Progenitor cell of endocrine pancreas (in vitro differentiated cells): ENCODE measurements at places on chromosomes 4 and X.

- H3K27ac ChIP-seq, result no peak overlapping the region
- no peaks in the 10 kb centered on the region for H3K4me1 ChIP-seq
- no peaks in the 10 kb centered on the region for H3K36me3 ChIP-seq
- no peak overlapping the region for H3K4me3 ChIP-seq
These were observed 75.8 kb downstream of the NUDT11 start for GRCh38 chrX:51420610-51421009.

- H3K27me3 ChIP-seq, result no peaks in the 10 kb centered on the region
- no peaks in the 10 kb centered on the region for H3K4me1 ChIP-seq
- no peaks in the 10 kb centered on the region for H3K36me3 ChIP-seq
- H3K4me3 ChIP-seq, result no peak overlapping the region
These were observed 81.6 kb upstream of the MED14 start for GRCh38 chrX:40816906-40817305.

DNA sequence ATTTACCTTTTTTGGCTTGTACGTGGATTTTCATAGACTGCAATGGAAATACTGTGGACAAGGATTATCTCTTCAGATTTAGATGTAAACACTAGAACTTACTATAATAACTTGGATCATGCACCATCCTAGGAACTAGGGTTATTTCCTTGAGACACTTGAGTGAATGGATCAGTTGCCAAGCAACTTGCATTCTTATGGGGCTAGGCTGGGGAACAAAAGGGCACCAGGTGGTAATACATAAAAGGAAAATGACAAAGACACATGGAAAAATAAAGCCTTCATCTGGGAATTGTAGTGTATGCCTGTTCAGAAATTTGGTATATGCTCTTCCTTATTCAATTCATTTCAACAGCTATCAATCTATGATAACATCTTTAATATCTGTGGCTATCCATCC lies 247.1 kb downstream of the SPRY1 start:
- H3K4me1 ChIP-seq, result peaks cover 12% of the 10 kb centered on the region
- no peaks in the 10 kb centered on the region for H3K27me3 ChIP-seq
- H3K36me3 ChIP-seq, result no peaks in the 10 kb centered on the region
- no peak for DNase-seq
- H3K4me3 ChIP-seq, result no peak overlapping the region
- no peak overlapping the region for H3K27ac ChIP-seq

DNA sequence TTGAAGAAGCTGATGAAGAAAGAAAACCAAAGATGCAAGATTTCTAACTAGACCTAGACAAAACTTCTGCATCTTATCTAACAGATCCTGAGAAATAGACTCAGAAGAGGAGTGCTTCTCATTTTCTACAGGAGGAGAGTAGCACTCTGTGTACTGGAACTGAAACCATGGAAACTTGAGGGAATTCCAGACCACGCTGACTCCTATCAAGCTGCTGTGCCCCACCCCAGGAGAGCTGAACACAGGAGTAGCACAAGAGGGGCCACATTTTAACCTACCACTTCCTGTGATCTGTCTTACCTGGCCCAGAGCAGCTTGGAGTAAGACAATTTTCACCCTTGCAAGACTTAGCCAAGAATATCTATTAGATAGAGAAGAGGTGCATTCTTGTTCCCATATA lies 248.9 kb downstream of the SCFD2 start:
- H3K4me1 ChIP-seq, result peaks cover 27% of the 10 kb centered on the region
- H3K4me3 ChIP-seq, result no peak overlapping the region
- no peaks in the 10 kb centered on the region for H3K27me3 ChIP-seq
- H3K36me3 ChIP-seq, result peaks cover 4% of the 10 kb centered on the region

- no peak for DNase-seq
- H3K27me3 ChIP-seq, result no peaks in the 10 kb centered on the region
- H3K27ac ChIP-seq, result no peak overlapping the region
- H3K36me3 ChIP-seq, result no peaks in the 10 kb centered on the region
These were observed 115.4 kb downstream of the PARM1 start for GRCh38 chr4:75048208-75048879.

- H3K27me3 ChIP-seq, result no peaks in the 10 kb centered on the region
- no peak for DNase-seq
- H3K4me1 ChIP-seq, result peaks cover 14% of the 10 kb centered on the region
- H3K36me3 ChIP-seq, result no peaks in the 10 kb centered on the region
- H3K4me3 ChIP-seq, result no peak overlapping the region
These were observed 285.0 kb upstream of the ARSJ start for GRCh38 chr4:114264452-114264851.

DNA sequence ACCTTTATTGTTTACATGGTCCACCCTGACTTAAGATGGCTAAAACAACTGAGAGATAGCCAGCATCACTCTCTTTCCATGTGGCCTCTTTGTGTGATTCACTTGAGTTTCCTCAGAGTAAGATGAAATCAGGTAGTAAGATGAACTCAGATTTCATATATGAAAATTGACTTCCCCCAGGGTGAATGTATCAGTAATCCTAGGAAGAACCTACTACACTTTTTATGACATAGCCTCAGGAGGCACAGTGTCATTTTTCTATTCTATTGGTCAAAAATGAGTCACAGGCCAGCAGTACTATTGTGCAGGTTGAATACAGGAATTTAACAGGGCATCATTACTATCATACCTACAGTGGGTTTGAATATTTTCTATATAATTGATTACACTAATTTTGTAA lies 14.6 kb upstream of the SULT1E1 start:
- peaks cover 6% of the 10 kb centered on the region for H3K36me3 ChIP-seq
- no peaks in the 10 kb centered on the region for H3K27me3 ChIP-seq
- no peak for DNase-seq
- no peak overlapping the region for H3K4me3 ChIP-seq
- H3K4me1 ChIP-seq, result peaks cover 27% of the 10 kb centered on the region
- no peak overlapping the region for H3K27ac ChIP-seq

DNA sequence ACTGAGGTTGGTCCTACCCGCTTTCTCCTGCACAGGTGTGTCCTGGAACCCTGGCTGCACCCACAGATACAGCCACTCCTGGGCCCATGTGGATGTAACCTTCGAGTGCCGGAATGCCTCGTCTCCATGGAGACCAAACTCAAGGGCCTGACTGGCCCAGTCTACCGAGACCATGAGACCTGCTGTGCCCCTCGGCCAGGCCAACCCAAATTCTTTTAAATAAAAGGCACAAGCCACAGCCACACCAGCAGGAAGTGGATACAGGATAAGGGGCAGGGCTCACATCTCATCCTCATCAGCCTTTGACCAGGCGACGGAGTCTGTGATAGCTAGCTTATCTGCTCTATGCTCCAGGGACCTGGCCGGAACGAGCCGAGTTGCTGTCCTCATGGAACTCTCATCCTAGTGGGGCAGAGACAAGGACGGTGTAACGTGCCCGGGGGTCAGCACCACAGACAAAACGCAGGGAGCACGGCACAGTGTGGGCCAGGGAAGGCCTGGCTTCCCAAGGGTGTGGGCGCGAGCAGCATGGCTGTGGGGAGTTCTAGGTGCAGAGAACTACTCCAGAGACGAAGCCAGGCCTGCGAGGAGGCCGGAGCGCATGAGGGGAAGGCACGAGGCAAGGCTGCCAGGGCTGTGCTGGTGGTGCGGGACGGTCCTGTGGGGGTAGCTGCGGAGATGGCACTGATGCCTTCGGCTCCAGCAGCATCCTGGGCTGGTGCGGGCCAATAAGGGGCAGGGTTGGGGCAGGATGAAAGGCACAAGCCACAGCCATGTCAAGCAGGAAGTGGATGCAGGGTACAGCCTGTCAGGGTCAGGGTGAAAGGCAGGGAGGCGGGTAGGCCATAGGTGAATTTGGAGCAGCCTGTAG lies 22.7 kb downstream of the NOP14 start:
- H3K36me3 ChIP-seq, result peaks cover 17% of the 10 kb centered on the region
- peak overlapping the region; percentile 56 for H3K27ac ChIP-seq
- peak; percentile 8 for DNase-seq
- H3K27me3 ChIP-seq, result no peaks in the 10 kb centered on the region
- H3K4me1 ChIP-seq, result peaks cover 6% of the 10 kb centered on the region
- no peak overlapping the region for H3K4me3 ChIP-seq

DNA sequence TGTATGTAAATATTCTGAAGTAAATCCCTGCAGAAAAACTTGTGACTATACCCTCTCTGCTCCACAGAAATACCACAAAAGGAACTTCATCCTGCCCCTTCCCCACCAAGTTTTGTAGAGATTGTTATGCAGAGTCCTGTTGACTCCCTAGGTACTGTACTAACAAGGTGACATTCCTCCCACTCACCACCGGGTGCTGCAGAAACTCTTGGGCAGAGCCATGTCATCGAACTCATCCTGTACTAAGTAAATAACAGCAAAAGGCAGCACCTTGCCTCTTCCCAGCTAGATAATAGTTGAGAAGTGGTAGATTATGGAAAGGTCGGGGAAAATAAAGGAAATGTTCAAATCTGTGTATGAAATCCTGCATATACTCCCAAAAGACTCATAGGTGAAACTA lies 233.3 kb downstream of the STPG2 start:
- no peaks in the 10 kb centered on the region for H3K27me3 ChIP-seq
- peaks cover 14% of the 10 kb centered on the region for H3K4me1 ChIP-seq
- no peak overlapping the region for H3K4me3 ChIP-seq

GRCh38 chr4:173013232-173013930 lies 155.2 kb upstream of the GALNT7 start:
- no peaks in the 10 kb centered on the region for H3K36me3 ChIP-seq
- H3K27me3 ChIP-seq, result no peaks in the 10 kb centered on the region
- no peak overlapping the region for H3K4me3 ChIP-seq
- H3K27ac ChIP-seq, result no peak overlapping the region
- peaks cover 2% of the 10 kb centered on the region for H3K4me1 ChIP-seq
- peak; percentile 54 for DNase-seq

DNA sequence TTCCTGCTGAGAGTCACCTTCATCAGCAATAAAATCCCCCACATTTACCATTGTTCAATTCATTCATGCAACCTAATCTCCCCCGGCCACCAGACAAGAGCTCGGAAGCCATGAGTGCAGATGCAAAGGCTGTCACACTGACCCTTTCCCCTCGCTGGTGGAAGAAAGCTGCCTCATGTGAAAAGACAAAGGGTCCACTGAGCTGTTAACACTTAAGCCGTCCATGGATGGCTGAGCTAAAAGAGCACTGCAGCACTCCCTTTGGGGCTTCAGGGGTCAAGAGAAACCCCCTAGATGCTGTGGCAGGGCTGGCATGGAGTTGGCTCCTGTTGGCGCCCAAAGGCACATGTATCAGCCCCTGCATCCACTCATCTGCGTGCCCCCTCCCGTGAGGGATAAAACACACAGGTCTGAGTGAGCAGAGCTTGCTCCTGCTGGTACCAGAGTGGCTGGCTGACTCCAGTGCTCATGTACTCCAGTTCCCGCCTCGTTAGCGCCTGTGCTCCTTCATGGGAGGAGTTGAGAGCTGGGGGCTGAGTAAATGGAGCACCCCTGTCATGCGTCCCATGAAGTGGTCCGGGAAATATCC lies 216.5 kb downstream of the PDHA2 start:
- H3K27ac ChIP-seq, result no peak overlapping the region
- no peaks in the 10 kb centered on the region for H3K27me3 ChIP-seq
- no peaks in the 10 kb centered on the region for H3K4me1 ChIP-seq
- H3K4me3 ChIP-seq, result no peak overlapping the region
- H3K36me3 ChIP-seq, result no peaks in the 10 kb centered on the region

- no peak for DNase-seq
- H3K27ac ChIP-seq, result no peak overlapping the region
- peaks cover 20% of the 10 kb centered on the region for H3K4me1 ChIP-seq
- H3K4me3 ChIP-seq, result no peak overlapping the region
- peaks cover 2% of the 10 kb centered on the region for H3K36me3 ChIP-seq
- no peaks in the 10 kb centered on the region for H3K27me3 ChIP-seq
These were observed 66.8 kb downstream of the TSC22D3 start for GRCh38 chrX:107708762-107709161.

DNA sequence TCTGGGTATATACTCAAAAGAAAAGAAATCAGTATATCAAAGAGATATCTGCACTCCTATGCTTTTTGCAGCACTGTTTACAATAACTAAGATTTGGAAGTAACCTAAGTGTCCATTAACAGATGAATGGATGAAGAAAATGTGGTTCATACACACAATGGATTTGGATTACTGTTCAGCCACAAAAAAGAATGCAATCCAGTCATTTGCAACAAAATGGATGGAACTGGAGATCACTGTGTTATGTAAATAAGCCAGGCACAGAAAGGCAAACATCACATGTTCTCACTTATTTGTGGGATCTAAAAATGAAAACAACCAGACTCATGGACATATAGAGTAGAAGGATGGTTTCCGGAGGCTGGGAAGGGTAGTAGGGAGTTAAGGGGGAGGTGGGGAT lies 17.6 kb upstream of the NXT2 start:
- no peak overlapping the region for H3K4me3 ChIP-seq
- peaks cover 19% of the 10 kb centered on the region for H3K27me3 ChIP-seq
- no peak for DNase-seq
- no peaks in the 10 kb centered on the region for H3K4me1 ChIP-seq
- H3K27ac ChIP-seq, result no peak overlapping the region

DNA sequence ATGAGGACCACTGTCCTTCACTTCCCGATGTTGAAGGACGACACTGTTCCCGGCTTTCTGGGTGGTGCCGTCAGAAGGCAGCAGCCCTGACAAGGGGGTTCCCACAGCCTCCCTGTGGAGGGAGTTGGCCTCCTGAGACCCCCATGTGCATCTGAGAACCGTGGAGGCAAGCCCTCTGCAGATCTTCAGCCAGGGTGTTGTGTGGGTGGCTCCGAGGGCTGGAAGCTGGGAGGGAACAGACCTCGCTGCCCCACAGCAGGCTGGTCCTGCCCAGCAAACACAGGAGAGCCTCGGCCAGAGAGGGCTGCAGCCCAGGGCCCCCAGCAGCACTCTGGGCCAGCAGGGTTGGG lies 16.2 kb downstream of the DGKQ start:
- DNase-seq, result no peak
- H3K27ac ChIP-seq, result no peak overlapping the region
- H3K4me3 ChIP-seq, result no peak overlapping the region
- peaks cover 1% of the 10 kb centered on the region for H3K36me3 ChIP-seq

DNA sequence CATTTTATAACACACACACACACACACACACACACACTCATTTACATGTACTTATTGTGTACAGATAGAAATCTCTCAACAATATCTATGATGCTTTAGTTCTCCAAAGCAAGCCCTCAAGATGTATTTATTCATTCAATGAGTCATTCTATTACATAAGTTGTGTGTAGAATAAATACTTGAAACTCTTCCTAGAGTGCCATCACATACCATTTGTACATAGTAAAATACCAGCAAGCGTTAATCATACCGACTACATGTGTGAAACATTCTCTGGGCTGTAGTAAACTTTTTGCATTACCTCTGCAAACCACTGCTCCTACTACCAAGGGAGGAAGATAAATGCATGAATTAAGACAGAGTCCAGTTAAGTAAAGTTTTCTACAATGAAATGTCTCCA lies 70.9 kb downstream of the EPHA5 start:
- no peaks in the 10 kb centered on the region for H3K27me3 ChIP-seq
- DNase-seq, result no peak
- no peak overlapping the region for H3K4me3 ChIP-seq
- no peaks in the 10 kb centered on the region for H3K36me3 ChIP-seq
- H3K4me1 ChIP-seq, result no peaks in the 10 kb centered on the region
- H3K27ac ChIP-seq, result no peak overlapping the region

- no peaks in the 10 kb centered on the region for H3K36me3 ChIP-seq
- peaks cover 3% of the 10 kb centered on the region for H3K27me3 ChIP-seq
- no peak for DNase-seq
- no peak overlapping the region for H3K4me3 ChIP-seq
- H3K27ac ChIP-seq, result no peak overlapping the region
- peaks cover 3% of the 10 kb centered on the region for H3K4me1 ChIP-seq
These were observed 628.6 kb downstream of the BCOR start for GRCh38 chrX:39469126-39469525.

GRCh38 chrX:69282893-69283690 lies 117.8 kb upstream of the PJA1 start:
- no peak overlapping the region for H3K27ac ChIP-seq
- no peaks in the 10 kb centered on the region for H3K27me3 ChIP-seq
- peaks cover 19% of the 10 kb centered on the region for H3K4me1 ChIP-seq
- H3K4me3 ChIP-seq, result no peak overlapping the region
- no peaks in the 10 kb centered on the region for H3K36me3 ChIP-seq
- no peak for DNase-seq
